ENCODE measurements at places on chromosomes 7 and 10.

DNA sequence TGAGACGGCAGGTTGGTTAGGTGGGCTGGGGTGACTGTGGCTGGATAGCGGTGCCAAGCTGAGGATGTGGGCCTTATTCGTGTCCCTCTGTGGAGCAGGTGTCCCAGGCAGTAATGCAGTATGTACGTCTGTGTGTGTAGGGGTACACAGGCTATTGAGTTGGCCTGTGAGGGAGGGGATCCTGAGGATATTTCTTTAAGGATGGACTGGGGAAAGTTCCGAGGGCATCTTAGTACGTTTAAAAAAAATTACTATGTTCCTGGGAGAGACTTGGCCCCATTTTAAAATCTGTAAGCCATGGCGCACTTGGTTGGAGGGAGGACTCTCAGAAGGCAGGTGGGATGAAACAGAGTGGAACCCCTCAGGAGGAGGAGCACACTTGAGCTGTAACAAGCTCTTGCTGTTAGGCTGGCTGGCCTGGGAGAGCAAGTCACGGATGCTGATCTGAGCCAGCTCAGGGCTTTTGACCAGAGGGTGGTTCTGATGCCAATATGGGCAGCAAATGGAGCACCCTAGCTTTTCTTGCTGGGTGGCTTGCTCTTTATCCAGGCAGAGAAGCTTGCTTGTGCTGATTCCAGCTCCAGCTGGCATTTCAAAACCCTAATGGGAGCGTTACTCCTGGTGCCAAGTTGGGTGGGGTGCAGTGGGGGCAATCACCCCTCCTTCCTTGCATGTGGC, 765 bp downstream of the WBP1L start:
- DNase-seq: peak; percentile 39

DNA sequence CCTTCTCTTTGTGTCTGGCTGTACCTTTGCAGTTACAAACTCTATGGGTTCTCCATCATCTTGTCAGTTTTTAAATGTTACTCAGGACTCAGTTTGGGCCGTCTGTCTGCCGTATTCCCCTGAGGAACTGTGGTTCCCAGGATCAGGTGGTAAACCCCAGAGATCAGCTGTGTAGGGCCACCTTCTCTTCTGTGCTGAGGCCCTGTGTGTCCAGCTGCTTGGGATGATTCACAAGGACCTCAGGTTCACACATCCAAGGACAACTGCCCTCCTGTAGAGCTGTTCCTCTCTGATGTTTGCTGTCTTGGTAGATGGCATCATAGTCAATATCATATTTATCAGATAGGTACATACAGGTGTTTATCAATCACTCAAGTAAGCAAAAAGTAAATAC, 24.5 kb downstream of the CUL1 start:
- no peak for DNase-seq

DNA sequence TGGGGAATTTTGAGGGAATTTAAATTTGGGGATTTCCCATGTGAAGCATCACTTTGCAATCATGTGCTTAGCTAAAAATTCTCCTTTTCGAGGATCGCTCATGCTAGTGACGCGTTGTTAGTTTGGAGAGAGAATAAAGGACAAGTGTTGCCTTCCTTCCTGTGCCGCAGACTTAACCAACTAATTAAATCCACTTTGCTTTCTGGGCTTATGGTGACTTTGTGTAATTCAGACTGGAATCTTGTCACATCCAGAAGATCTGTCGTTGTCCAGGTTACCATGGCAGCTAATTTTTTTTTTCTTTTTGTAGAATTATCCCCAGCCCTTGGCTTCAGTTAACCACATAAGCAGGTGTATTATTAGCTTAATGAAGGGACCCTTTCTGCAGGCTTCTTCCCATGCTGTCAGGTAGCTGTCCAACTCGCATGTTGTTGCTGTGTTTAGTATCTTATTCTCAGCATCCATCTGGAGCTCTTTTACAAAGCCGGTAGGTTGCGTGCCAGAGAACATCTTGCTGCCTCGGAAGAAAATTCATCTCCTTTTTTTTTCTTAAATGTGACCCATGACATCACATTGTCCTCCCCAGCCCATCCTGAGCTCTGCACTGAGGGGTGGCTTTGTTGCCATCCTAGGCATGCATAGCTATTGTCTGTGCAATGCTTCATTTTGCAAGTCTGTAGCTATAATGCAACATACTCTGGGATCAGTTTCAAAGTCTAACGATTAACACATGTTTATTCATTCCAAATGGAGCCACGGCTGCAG, 47.2 kb upstream of the NRP1 start:
- DNase-seq: no peak

GRCh38 chr10:938941-939678, 7.6 kb upstream of the LARP4B start:
- DNase-seq: no peak

DNA sequence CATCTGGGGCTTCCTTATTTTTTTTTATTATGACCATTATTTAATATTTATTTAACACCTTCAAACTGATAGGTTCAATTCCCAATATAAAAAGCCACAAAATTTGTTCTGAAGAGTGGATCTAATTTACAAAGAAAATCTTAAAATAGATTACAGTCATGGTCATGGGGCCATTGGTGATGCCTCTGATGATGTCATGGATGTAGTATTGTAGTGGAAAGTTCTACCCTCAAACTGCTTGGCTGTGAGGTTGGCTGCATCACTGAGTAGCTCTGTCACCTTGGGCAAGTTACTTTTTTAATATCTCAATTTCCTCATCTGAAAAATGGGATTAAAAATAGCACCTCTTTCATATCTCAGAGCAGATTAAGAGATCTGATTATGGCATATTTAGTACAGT, 128.5 kb downstream of the DKK1 start:
- no peak for DNase-seq

GRCh38 chr10:14879124-14879927, 660 bp downstream of the SUV39H2 start:
- DNase-seq: peak; percentile 54

GRCh38 chr10:102669206-102670064, 25.2 kb downstream of the TRIM8 start:
- DNase-seq: no peak

DNA sequence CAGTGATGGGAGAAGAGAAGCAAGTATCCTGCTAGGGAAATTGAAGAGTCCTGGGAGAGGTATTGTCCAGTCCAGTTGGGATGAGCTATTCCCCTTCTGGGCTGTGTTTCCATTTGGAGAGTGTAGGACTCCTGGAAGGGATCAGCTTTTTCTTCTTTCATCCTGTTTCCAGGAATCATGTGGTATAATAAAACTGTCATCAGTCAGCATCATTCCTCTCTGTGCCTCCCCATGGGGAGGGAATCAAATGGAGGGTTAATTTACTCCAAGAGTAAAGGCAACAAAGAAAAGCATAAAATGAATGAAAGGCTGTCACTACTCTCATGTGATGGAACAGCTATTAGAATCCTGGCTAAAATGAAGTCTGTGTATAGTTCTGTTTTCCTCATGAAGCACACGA, 429.9 kb downstream of the SORCS3 start:
- no peak for DNase-seq

- no peak for DNase-seq
These were observed 98.3 kb downstream of the FOXL3 start for GRCh38 chr7:388023-388960.

- no peak for DNase-seq
These were observed 22.7 kb downstream of the MYOF start for GRCh38 chr10:93459466-93459865.

DNA sequence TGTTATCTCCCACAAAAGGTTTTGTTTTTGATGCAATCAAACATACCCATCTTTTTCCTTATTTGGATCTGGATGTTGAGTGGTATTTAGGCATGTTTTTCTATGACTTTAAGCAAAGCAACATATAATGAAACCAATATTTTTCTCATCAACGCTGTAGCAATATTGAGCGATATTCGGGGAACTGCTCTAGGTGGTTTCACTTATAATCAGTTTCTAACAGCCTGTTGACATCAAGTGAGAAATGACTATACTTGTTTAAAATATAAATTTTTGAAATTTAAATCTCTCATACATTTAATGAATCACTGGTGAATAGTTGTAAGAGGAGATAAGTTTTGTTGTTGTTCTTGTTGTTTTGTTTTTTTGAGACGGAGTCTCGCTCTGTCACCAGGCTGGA, 52.8 kb upstream of the CCAR1 start:
- no peak for DNase-seq
